ENCODE measurements at places on chromosomes 1 and 21.

DNA sequence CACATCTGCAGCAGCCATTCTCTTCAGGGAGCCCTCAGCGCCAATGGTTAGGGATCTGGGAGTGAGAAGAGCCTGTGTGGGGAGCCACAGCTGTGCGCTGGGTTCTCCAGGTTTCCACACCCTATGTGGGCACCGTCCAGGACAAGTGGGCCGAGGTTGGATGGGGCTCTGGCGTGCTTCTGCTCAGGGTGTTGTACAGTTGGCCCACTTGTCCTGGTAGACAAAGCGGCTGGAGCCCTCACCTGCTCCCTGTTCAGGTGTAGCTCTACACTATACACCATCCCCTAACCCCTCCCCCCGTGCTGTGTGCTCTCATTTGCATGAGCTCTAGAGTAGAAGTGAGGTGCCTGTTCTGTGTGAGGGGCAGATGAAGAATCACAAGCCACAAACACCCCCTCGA, 12.2 kb downstream of the SH3BP5L start:
- peak; percentile 78 for DNase-seq

GRCh38 chr21:44574457-44575306, 1.2 kb downstream of the KRTAP10-4 start:
- no peak for DNase-seq

- DNase-seq, result no peak
Observed at GRCh38 chr1:111565079-111565478, 54.5 kb upstream of the RAP1A start.

DNA sequence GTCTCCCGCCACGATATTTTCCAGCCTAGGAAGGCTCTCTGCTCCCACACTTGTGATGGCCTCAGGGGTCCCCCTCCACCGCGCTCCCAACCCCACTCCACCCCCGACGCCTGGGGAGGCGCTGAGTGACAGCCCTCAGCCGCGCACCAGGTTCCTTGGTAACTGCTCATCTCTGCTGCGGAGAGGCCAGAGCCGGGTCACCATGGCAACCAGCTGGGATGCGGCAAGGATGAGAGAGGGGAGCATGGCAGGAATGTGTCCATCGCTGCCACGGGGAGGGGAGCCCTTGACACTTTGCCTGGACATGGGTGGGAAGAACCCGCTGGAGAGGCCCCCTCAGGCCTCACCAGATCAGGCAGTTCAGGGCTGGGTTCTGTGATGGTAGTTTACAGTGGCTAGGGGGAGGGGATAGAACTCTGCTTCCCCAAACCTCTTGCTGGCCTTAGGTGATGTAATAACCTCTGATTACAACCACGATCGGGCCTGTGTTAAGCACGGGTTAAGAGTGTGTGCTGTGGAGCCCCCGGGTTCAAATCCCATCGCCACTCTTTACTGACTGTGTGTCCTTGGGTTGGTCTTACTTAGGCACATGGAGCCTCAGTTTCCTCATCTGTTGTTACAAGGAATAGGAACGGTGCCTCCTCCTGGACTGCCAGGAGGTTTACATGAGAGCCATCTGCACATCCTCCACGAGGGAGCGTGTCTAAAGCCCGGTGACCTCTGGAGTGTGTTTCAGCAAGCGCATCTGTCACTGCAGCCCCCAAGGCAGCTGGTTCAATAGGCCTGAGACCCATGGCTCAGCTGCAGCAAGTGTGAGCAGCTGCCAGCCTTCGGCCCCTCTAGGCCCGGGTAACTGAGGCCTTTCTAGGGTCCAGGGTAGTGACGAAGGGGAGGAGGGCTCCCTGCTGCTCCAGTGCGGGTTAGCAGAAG, 6.3 kb downstream of the KIF17 start:
- no peak for DNase-seq

- no peak for DNase-seq
Observed at GRCh38 chr1:70112838-70113237, 92.5 kb downstream of the LRRC40 start.

DNA sequence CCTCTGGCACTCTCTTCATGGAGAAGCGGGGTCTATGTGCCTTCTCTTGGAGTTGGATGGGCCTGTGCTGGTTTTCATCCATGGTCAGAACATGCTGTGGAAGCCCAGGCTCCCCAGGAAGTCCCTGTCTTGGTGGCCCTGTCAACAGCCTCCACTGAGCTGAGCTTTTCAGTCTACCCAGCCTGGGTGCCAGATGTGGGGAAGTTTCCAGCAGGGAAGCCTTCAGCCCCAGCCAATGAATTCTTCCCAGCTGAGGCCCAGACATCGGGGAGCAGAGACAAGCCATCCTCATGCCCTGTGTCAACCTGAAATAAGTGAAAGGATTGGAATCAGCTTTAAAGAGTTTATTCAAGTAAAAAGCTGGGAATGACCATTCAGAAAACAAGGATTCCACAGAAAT, 75.1 kb upstream of the PGBD5 start:
- DNase-seq, result no peak

DNA sequence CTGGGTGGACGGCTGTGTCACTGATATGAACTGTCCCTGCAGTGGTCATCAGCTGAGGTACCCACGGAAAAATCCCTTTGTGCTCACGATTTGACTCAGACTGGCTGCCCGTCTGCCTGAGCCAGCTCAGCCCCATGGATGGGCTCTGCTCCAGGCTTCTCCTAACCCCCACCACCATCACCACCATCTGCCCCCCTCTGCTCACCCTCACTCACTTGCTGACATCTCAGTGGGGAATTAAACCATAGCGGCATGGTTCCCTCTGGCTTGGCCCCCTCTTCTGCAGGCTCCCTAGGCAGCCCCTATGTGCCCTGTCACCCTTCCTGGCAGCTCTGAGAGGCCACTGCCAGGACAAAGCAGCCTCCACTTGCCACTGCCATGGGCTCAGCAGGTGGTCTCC, 17.3 kb downstream of the SLC6A9 start:
- no peak for DNase-seq

GRCh38 chr1:182817802-182818201, 21.3 kb upstream of the DHX9 start:
- DNase-seq, result no peak

DNA sequence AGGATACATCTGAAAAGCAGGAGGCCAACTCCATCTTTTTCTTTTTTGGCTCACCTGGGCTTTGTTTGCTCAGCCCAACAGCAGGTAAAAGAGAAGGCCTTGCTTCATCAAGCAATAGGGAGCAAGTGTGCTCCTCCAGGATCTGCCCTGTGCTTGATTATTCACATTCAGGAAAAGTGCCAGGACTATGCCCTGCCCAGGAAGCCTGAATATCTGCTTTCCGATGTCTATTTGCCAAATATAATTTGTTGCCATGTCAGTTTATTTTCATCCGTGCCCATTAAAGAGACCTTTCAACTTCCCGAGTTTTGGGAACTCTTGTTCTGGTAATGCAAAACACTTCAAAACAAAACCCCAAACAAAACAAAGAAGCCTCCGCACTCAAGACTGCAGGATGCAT, 185.3 kb downstream of the CDC7 start:
- no peak for DNase-seq

DNA sequence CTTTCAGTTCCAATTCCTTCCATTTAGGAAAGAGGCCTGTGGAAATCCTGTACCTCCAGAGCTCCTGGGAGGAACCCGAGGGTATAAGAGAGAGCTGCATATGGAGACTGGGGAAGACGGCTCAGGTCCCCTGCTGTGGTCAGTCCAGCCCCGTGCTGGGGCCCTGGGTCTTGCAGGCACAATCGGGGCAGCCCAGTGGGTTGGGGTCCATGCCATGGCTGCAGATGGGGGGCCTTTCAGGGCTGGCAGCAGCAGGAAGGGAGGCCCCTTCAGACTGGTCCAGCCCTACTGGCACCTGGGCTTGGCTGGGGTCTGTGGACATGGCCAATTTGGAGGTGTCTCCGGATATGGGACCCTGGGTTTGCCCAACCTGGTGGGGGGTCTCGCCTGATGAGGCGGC, 18.2 kb downstream of the HTR6 start:
- no peak for DNase-seq

DNA sequence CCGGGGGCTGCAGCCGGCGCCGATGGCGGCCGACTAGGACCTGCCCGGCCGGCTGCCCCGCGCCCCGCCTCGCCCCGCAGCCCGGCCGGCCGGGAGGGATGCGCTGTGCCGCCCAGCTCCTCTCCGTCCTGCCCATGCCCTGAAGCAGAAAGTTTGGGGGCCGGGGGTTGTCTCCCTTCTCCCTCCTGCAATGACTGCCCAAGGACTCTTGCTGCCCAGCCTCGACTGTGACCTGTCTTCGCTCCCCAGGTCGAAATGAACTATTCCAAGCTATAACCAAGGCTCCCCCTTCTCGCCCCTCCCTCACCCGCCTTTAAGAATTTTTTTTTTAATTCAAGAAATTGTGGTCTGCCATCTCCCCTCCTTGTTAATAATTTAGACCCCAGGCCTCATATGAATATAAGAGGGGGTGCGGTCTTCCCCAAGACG, 361 bp downstream of the TMCC2 start:
- DNase-seq, result no peak

DNA sequence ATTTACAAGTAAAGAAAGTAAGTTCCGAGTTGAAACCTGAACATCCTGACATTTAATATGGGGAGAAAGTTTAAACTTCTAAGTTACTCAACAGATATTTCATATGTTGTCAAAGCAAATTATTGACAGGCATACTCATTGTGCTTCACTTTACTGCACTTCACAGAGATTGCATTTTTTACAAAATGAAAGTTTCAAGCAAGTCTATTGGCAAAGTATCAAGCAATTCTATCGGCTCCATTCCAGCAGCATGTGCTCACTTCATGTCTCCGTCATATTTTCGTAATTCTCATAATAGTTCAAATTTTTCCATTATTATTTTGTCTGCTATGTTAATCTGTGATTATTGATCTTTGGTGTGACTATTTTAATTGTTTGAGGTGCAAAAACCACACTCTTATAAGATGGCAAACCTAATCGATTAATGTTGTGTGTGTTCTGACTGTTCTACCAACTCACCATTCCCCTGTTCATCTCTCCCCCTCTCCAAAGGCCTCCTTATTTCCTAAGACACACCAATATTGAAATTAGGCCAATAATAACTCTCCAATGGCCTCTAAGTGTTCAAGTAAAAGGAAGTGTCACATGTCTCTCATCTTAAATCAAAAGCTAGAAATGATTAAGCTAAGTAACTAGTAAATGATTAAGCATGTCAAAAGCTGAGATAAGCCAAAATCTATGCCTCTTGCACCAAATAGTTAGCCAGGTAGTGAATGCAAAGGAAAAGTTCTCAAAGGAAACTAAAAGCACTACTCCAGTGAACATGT, 68.2 kb upstream of the BCL9 start:
- no peak for DNase-seq

GRCh38 chr1:209643285-209644020, 8.8 kb downstream of the LAMB3 start:
- no peak for DNase-seq

GRCh38 chr1:162219461-162219860, 150.0 kb downstream of the NOS1AP start:
- DNase-seq, result no peak

DNA sequence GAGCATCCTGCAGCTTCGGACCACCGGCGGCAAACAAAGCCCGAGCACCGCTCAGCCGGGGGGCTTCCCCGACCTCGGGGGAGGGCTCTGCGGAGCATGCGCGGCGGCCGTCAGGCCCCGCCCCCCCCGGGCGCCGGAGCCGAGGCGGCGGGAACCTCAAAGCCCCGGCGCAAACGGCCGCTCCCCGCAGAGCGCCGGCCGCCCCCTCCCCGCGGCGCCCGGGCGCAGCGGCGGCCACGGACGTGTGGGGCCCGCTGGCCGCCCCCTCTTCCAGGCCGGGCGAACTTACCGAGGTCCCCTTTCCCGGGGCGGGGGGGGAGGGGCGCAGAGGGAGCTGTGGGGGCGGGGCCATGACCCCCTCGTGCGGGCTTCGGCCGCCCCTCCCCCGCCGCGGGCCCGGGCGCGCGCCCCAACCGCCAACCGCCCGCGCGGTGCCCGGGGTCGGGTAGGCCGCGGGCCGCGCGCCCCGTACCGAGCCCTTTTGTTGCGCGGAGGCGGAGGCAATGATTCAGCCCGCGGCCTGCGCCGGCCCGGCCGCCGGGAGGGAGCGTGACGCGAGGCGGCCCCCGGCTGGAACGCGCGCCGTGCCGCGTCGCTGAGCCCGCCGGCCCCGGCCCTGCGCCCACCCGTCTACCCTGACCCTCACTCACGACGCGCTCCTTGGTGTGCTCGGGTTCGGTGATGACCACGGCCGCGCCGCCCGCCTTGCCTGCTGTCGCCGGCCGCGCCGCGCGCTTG, 1.7 kb downstream of the RCC2 start:
- no peak for DNase-seq

DNA sequence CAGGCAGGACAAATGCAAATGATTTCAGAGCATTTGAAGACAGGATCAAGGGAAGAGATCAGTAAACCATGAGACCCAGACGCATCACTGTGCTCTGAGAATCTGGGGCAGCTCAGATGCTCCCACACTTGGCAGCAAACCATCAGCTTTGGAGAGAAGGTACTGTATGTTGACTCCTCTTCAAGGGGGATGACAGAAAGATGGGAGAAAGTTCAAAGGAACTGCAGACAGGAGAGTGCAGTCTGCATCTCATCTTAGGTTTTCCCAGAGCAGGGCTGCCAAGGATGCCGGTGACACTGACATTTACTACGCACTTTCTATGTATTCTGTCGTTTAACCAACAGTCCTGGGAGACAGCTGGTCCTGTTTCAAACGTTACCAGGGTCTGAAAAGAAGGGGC, 35.8 kb downstream of the OLFML2B start:
- no peak for DNase-seq

GRCh38 chr1:206506405-206507283, 687 bp upstream of the RASSF5 start:
- DNase-seq, result no peak

- DNase-seq, result no peak
Observed at GRCh38 chr1:84726593-84727499, 36.6 kb upstream of the SSX2IP start.

DNA sequence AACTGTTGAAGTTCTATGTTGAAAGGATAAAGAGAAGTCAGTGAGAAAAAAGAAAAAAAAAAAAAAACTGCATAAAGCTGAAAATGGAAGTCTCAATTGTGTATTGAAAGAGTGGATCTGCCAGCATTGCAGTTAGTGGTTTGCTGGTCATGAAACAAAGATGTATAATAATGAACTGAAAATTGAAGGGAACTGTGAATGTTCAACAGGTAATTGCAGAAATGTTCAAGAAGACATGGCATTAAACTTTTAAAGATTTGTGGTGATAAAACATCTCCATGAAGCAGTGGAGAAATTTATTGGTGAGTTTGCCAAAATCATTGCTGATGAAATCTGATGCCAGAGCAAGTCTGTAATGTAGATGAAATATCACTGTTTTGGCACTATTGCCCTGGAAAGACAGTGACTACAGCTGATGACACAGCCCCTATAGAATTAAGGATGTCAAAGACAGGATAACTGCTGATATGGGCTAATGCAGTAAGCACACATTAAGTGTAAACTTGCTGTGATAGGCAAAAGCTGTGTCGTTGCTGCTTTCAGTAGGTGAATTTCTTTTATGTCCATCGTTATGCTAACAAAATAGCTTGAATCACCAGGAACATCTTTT, 71.0 kb downstream of the RD3 start:
- no peak for DNase-seq

- no peak for DNase-seq
Observed at GRCh38 chr1:233217832-233218231, 77.7 kb downstream of the PCNX2 start.

GRCh38 chr1:43491061-43491460, 37.3 kb upstream of the HYI start:
- DNase-seq, result no peak

- no peak for DNase-seq
Observed at GRCh38 chr1:7755448-7755847, 15.6 kb upstream of the VAMP3 start.
